ENCODE measurements at places on chromosomes 13 and 19. TPM values are rescaled to one million over a fixed set of nuclear protein-coding genes. Genes with fewer than 3 reads are reported as not detected.

The FFAR2 gene
- total RNA-seq = 1.9 TPM

The MEIS3 gene
- total RNA-seq = 25.5 TPM

The CEACAM19 gene
- 25.8 TPM for total RNA-seq

The POSTN gene
- total RNA-seq = 2.0 TPM

The CRX gene
- not detected for total RNA-seq

The SOX1 gene
- 0.51 TPM for total RNA-seq

The ATCAY gene
- 0.43 TPM for total RNA-seq

The KLK11 gene
- total RNA-seq = not detected

The ZNF808 gene
- total RNA-seq = 41.6 TPM

The LILRB4 gene
- not detected for total RNA-seq

The RGCC gene
- total RNA-seq = not detected

DNA sequence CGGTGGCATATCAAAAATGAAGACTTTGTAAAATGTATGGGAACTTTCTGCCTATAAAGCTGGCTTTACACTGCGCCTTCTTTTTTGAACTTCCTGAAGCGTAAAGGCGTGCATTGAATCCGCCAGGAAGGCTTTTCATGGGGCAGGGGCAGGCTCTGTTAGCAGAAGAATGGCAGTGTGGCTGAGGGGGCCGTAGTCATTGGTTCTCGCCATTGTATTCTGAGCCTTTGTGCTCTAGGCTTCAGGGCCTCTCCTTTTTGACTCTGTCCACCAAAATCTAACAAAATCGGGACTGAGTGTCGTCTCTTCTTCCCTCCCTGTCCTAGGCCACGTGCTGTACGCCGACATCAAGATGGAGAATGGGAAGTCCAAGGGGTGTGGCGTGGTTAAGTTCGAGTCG is 14.1 kb downstream of the PRAM1 start:
- DNase-seq = no peak
- no peaks in the 10 kb centered on the region for H3K27me3 ChIP-seq
- no peak overlapping the region for H3K4me3 ChIP-seq
- no peaks in the 10 kb centered on the region for H3K4me1 ChIP-seq
- H3K36me3 ChIP-seq = peaks cover 20% of the 10 kb centered on the region

DNA sequence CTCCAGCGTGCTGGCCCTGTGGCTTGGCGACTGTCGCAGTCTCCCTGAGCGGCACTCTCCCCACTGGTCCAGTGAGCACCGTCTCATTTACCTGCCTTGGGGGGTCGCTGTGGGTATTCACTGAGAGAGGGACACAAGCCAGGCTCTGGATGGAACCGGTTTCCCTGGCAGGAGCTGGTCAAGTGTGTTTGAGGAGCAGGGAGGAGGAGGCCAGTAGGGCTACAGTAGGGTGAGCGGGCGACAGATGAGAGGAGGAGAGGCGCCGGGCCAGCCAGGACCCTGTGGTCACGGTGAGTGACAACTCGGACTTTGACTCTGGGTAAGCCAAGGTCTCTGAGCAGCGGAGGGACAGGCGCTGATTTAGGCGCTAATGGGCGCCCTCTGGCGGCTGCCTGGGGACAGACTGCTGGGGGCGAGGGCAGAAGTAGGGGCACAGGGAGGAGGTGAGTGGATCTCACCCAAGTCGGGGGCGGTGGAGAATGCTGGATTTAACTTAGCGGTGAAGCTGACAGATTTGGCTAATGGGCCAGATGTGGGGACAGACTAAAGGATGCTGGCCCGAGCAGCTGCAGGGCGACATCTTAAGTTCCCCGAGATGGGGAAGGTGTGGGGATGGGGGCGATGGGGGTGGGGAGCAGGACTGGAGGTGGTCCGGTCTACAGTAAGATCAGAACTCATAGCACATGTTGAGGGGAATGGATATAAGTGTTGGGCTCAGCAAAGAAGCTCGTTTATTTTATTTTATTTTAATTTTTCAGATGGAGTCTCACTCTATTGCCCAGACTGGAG is 4.7 kb upstream of the PRMT1 start:
- H3K4me3 ChIP-seq = peak overlapping the region; percentile 20
- peak; percentile 83 for DNase-seq
- peaks cover 9% of the 10 kb centered on the region for H3K4me1 ChIP-seq

GRCh38 chr13:52356327-52356726 is 49.6 kb downstream of the THSD1 start:
- H3K4me1 ChIP-seq = no peaks in the 10 kb centered on the region
- no peak for DNase-seq
- no peaks in the 10 kb centered on the region for H3K27me3 ChIP-seq
- H3K36me3 ChIP-seq = no peaks in the 10 kb centered on the region

DNA sequence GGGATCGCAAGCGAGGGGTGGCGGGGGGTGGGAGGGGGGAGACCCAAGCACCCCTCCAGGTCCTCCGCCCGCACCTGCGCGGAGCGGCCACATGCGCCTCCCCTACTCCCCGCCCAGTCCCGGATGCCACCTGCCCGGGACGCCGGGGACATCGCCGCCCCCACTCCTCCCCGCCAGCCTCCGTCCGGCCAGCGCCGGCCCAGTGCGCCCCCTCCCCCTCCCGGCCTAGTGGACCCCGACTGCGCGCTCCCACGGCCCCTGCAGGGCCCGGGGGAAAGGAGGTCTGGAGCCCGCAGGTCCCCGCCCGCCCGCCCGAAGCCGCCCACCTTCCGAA is 263 bp downstream of the RHPN2 start:
- H3K4me3 ChIP-seq = peak overlapping the region; percentile 92
- peaks cover 4% of the 10 kb centered on the region for H3K36me3 ChIP-seq
- no peak overlapping the region for H3K27ac ChIP-seq
- peak; percentile 59 for DNase-seq
- peaks cover 7% of the 10 kb centered on the region for H3K27me3 ChIP-seq

- H3K27ac ChIP-seq = peak overlapping the region; percentile 71
- H3K4me1 ChIP-seq = no peaks in the 10 kb centered on the region
- peaks cover 8% of the 10 kb centered on the region for H3K36me3 ChIP-seq
- no peak overlapping the region for H3K4me3 ChIP-seq
These were observed 10.3 kb downstream of the RAB8A start for GRCh38 chr19:16121967-16122366.

DNA sequence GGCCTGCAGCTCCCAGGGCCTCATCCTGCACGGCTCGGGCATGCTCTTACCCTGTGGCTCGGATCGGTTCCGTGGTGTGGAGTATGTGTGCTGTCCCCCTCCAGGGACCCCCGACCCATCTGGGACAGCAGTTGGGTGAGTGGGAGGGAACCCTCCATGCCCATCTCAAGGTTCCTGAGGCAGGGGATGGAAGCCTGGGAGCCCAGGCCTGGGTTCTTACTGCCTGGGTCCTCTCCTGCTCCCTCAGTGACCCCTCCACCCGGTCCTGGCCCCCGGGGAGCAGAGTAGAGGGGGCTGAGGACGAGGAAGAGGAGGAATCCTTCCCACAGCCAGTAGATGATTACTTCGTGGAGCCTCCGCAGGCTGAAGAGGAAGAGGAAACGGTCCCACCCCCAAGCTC is 3.2 kb downstream of the APLP1 start:
- H3K27ac ChIP-seq = no peak overlapping the region
- H3K4me1 ChIP-seq = peaks cover 9% of the 10 kb centered on the region
- H3K27me3 ChIP-seq = no peaks in the 10 kb centered on the region
- H3K36me3 ChIP-seq = peaks cover 15% of the 10 kb centered on the region
- no peak for DNase-seq
- no peak overlapping the region for H3K4me3 ChIP-seq

GRCh38 chr13:78121459-78122348 is 203.1 kb upstream of the EDNRB start:
- H3K27ac ChIP-seq = no peak overlapping the region
- H3K4me1 ChIP-seq = peaks cover 6% of the 10 kb centered on the region
- no peaks in the 10 kb centered on the region for H3K36me3 ChIP-seq
- no peak overlapping the region for H3K4me3 ChIP-seq

DNA sequence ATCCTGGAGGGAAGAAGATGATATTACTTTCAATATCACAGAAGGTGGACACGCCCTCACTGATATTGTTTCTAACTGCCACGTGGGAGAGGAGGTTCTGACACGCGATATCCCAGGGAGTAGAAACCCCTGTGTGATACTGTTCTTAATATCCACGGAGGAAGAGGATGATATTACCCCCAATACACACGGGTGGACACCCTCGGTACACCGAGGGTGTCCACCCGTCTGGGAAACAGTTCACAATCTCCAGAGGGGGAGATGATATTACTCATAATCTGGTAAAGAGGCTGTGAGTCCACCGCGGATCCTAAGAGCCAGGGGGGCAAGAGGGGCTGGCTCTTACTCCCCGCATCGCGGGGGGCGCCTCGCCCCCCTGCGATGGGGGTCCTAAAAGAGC is 29.7 kb upstream of the RGCC start:
- DNase-seq = no peak
- no peak overlapping the region for H3K27ac ChIP-seq
- peaks cover 15% of the 10 kb centered on the region for H3K27me3 ChIP-seq
- peaks cover 1% of the 10 kb centered on the region for H3K36me3 ChIP-seq
- no peaks in the 10 kb centered on the region for H3K4me1 ChIP-seq
- no peak overlapping the region for H3K4me3 ChIP-seq

- no peak overlapping the region for H3K27ac ChIP-seq
- H3K27me3 ChIP-seq = peaks cover 15% of the 10 kb centered on the region
- DNase-seq = no peak
- H3K4me3 ChIP-seq = no peak overlapping the region
These were observed 398.9 kb upstream of the ZNF507 start for GRCh38 chr19:31946491-31946890.

- DNase-seq = no peak
- H3K4me1 ChIP-seq = no peaks in the 10 kb centered on the region
- no peaks in the 10 kb centered on the region for H3K27me3 ChIP-seq
- H3K4me3 ChIP-seq = no peak overlapping the region
These were observed 30.4 kb upstream of the TIMM44 start for GRCh38 chr19:7973883-7974282.

GRCh38 chr19:38417544-38418506 is 8.2 kb downstream of the RASGRP4 start:
- H3K27ac ChIP-seq = peak overlapping the region; percentile 93
- peak; percentile 74 for DNase-seq
- H3K4me3 ChIP-seq = peak overlapping the region; percentile 70
- peaks cover 6% of the 10 kb centered on the region for H3K4me1 ChIP-seq
- H3K27me3 ChIP-seq = peaks cover 44% of the 10 kb centered on the region

DNA sequence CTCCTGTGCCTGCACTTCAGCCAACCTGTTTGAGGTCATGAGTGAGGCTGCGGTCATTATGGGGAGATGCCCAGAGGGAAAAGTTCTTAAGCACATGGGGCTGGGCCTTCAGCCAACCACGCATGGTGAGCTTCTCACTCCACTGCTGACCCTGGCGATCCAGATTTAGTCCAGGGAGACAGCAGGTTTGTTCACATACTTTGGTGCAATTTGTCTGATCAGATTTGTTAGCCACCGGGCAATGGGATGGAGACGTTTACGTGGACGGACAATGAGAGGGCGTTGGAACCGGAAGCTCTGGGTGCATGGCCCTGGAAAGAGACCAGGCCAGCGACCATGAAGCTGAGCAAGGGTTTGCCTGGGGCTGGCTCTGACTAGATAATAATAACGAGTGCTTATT is 56.2 kb downstream of the RGCC start:
- no peak overlapping the region for H3K4me3 ChIP-seq
- H3K27me3 ChIP-seq = no peaks in the 10 kb centered on the region
- H3K4me1 ChIP-seq = no peaks in the 10 kb centered on the region
- no peak for DNase-seq
- no peaks in the 10 kb centered on the region for H3K36me3 ChIP-seq
- no peak overlapping the region for H3K27ac ChIP-seq

- no peaks in the 10 kb centered on the region for H3K36me3 ChIP-seq
- H3K27ac ChIP-seq = no peak overlapping the region
- no peak overlapping the region for H3K4me3 ChIP-seq
- no peak for DNase-seq
- H3K27me3 ChIP-seq = peaks cover 11% of the 10 kb centered on the region
- peaks cover 17% of the 10 kb centered on the region for H3K4me1 ChIP-seq
These were observed 24.4 kb upstream of the MTIF3 start for GRCh38 chr13:27474751-27475268.

DNA sequence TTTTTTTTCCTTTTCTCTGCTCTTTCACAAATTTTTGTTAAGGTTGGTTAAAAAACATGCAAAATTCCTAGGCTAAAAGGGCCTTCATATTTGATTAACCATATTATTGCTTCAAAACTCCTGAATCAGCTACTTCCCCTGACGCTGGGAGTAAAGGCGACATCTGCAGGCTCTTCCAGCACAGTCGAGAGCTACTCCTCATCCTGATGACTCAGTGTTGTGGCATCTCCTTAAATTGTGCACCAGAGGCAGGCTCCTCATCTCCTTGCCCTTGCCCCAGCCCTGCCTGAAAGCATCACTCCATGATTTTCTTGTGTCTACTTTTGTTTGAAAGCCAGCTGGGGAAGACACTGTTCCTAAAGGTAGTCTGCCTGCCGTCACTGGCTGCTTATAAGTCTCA is 24.5 kb upstream of the SOX1 start:
- H3K4me3 ChIP-seq = no peak overlapping the region
- no peaks in the 10 kb centered on the region for H3K4me1 ChIP-seq
- no peak for DNase-seq

DNA sequence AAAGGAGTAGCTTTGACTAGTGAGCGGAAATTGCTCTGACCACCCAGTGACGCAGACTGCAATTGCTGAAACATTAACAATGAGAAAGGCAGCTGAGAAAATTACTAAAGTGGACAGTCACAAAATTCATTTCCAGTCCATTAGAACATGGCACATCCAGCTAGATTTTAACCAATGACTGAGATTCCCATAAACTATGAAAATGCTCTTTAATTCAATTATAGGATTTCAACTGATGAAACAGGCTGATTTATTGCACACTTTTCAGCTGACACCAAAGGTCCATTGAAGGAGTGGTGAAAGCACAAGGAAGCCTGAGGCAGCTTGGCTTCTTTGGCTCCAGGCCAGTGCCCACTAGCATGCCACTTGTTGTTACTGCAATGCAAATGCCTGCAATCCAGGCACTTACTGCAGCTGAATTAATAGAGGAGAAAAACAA is 933.4 kb downstream of the SLITRK6 start:
- H3K36me3 ChIP-seq = no peaks in the 10 kb centered on the region
- no peak for DNase-seq
- no peak overlapping the region for H3K27ac ChIP-seq
- H3K4me3 ChIP-seq = no peak overlapping the region

All from progenitor cell of endocrine pancreas (in vitro differentiated cells).